Posterior vena cava (tissue), 2 donors: ENCODE measurements at places on chromosomes 11 and 22. TPM values are rescaled to one million over a fixed set of nuclear protein-coding genes. Genes with fewer than 3 reads are reported as not detected.

Gene ACTN3
- 0.51 TPM for total RNA-seq

Gene NDUFS3
- total RNA-seq: 65.6 TPM

Gene APOA4
- total RNA-seq: 2.0 TPM

Gene ESAM
- total RNA-seq: 71.5 TPM

- no peak for DNase-seq
These were observed 70.6 kb upstream of the ZC3H12C start for GRCh38 chr11:110022548-110022947.

DNA sequence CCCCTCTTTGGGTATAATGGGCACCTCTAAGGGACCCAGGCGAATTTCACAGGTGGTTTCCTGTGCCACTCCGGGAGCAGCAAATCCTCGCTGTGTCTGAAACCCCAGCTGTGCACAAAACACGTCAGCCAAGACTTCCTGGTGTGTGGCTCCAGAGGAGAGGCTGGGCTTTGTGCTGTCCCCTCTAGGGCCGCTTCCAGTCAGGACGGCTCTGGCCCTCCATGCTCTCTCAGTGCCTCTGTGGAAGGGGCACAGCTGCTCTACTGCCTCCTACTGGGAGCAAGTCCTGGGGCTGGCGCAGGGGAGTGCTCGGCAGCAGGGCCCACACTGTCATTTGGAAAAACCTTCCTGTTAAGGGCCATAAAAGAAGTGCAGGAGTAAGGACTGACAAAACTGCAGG, 23.7 kb upstream of the ARFGAP3 start:
- no peak for DNase-seq

GRCh38 chr11:132123854-132124835, 753.7 kb downstream of the NTM start:
- DNase-seq: no peak

DNA sequence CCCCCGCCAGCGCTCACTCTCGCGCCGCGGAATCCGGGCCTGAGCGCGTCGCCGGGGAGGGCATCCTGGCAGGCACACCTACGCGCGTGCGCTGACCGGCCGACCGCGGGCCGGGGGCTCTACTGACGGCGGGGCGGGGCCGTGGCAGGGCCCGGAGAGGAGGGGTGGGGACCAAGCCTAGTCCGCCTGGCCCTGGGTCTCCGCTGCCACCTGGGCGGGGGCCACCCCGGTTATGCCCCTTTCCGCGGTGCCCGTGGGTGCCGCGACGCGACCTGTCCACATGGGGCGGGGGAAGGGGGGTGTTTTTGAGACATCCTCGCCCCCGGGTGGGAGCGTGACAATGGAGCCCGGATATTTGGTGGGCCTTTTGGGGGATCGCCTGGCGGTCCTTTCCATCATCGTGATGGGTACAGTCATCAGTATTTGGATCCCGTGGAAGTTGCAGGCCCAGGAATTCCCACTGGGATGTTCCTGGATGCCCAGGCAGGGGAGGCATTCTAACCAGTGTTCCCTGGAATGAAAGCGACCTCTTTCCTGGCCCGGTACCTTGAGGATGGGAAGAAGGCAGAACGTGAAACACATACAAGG, 2.2 kb downstream of the NCAM1 start:
- DNase-seq: peak; percentile 78
